ENCODE measurements at places on chromosomes 16 and 17.
A peak's percentile ranks its signal among the peaks of the same experiment; 100 is the strongest.

- no peak for DNase-seq
Measured at GRCh38 chr17:56486732-56487131, 106.8 kb upstream of the NOG start.

GRCh38 chr17:2849327-2849670 lies 53.1 kb downstream of the RAP1GAP2 start:
- DNase-seq: no peak

DNA sequence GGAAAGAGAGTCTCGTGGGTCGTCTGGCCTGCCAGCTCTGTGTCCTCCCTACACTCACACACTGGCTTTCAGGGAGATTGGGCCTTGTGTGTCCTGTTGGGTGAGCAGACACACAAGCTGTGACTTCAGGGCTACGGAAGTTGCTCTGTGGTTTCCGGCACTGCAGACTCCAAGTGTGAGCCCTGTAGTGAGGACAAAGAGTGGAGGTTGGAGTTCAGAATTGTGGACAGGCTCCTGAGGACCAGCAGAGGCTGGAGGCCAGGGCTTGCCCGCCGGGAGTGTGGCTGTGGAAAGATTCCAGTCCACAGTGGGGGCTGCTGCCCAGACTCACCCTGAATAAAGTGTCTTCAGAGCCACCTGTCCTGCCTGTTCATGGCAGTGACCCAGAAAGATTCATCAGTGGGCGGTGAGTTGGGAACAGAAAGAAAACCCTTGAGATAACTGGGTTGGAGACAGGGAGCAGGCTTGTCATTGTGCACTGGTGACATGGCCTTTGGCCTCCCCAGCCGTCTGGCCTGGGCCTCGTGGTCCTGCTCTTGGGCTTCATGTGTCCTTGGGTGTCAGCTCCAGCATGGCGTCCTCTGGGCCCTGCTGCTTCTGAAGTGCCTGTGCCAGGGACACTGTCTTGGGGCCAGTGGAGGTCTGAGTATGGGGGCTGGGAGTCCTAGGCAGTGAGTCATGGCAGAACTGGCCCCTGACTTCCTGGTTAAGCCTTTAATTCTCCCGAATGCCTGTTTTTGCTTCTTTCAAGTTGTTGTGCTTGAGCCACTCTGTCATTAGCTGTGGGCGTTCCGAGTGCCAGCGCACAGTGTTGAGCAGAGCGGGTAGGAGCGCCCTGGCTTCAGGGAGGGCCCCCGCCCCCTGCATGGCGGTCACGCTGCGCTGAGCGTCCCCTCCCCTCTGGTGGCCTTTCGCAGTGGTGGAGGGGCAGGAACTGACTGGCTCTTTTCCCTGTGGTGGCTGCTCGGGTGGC lies 19.9 kb upstream of the ZNF750 start:
- no peak for DNase-seq

DNA sequence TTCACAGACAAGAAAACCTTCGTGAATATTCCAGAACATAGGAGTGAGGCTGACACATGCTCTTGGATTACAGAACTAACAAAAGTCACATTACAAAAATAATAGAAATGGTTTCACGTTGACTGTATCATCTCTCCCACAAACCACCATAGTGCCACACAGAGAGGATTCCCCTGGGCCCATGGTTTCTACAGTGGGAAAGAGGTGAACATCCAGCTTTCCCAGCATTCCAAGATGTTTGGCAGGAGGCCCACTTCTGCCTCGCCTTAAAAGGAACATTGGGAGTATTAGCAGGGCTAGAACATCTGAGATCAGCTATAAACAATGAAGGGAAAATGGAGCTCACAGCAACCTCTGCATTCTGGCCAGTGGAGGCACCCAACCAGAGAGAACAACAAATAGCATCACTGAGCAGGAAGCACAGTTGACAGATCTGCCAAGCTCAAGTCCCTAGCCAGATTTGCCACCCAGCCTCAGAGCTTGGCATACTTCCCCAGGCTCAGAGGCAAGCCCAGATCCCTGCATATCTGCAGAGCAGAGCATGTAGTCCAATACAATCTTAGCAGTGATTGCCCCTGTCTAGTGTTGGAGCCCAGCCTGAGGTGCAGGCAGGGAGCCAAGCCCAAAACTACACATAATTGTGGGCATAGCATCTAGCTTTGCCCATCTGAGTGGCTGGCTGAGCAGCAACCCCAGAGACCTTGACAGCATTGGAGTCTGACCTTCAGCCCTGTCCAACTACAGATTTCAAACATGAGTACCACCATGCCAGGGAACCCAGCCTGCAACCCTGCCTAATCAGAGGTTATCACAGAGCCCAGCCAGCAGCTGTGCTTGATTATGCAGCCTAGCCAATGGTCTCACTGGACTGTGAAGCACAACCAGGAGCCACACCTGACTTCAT lies 260.4 kb downstream of the CEP112 start:
- no peak for DNase-seq

GRCh38 chr17:1490643-1491442 lies 1.6 kb downstream of the MYO1C start:
- peak; percentile 1 for DNase-seq

GRCh38 chr17:2082003-2082781 lies 27.3 kb downstream of the HIC1 start:
- no peak for DNase-seq

Measured in NCI-H774 (cell line).